Activated CD8-positive, alpha-beta memory T cell treated with anti-CD3 and anti-CD28 coated beads for 36 hours (primary cell): ENCODE measurements at places on chromosomes 13 and 19. TPM values are rescaled to one million over a fixed set of nuclear protein-coding genes. Genes with fewer than 3 reads are reported as not detected.

GPR183 gene
- 29.6 TPM for total RNA-seq

CD22 gene
- total RNA-seq, result 0.23 TPM

FPR1 gene
- not detected for total RNA-seq

KIR2DL3 gene
- 0.74 TPM for total RNA-seq

KLF1 gene
- 0.84 TPM for total RNA-seq

TTYH1 gene
- total RNA-seq, result not detected

ICAM1 gene
- total RNA-seq, result 57.8 TPM

CEACAM20 gene
- total RNA-seq, result not detected

IL17D gene
- total RNA-seq, result 1.0 TPM

PSPN gene
- total RNA-seq, result 0.99 TPM

SRRM5 gene
- total RNA-seq, result 0.08 TPM

ZNF69 gene
- 1.8 TPM for total RNA-seq

NLRP9 gene
- total RNA-seq, result not detected

PEPD gene
- 46.2 TPM for total RNA-seq

OR7D2 gene
- total RNA-seq, result not detected
